ENCODE measurements at places on chromosomes 16 and 17.

DNA sequence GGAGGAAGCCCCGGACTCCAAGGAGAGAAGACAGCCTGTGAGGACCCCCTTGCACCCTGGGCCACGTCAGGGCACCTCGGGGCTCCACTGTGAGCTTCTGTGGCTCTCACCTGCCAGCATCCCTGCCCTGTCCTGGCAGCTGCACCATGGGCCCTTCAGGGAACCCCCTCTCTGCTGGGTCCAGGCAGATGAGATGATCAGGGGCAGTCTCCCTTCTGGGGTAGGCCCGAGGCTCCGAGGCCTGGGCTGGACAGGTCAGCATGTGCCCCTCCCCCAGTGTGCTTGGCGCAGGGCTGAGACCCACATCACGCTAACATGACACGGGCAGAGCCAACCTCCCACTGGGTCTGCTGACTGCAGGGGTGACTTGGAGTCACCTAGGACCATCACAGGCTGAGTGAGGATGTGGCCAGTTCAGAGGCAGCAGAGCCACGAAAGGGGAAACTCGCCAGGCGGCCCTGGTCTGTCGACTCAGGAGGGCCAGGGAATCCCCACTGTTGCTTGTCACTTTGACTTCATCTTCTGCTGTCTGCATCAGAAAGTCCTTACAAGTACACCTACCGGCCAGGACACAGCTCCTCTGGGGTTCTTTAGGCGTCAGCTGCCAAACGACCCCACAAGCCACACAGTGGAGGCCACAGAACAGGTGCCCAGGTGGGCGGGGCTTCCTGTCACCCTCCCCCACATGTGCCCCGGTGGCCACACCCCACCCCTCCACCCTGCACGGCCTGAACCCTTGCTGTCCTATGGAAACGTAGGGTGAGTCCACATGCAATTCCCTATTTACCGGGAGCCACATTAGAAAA lies 2.2 kb downstream of the GALNS start:
- no peak for DNase-seq

DNA sequence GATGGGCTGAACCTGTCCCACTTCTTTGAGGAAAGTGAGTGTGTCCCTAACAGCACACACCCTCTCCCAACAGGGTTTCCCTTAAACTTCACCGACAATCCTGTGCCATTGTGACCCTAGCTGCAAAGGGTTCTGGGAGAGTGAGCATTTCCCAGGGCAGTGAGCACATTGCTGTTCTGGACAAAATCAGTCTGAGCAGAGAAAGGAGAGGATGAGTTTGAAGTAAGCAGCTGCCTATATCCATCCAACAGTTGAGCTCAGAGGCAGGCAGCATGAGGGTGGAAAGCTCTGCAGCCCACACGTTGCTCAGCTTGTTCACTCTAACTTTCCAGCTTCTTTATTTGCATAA lies 296.5 kb upstream of the MAF start:
- DNase-seq, result no peak

DNA sequence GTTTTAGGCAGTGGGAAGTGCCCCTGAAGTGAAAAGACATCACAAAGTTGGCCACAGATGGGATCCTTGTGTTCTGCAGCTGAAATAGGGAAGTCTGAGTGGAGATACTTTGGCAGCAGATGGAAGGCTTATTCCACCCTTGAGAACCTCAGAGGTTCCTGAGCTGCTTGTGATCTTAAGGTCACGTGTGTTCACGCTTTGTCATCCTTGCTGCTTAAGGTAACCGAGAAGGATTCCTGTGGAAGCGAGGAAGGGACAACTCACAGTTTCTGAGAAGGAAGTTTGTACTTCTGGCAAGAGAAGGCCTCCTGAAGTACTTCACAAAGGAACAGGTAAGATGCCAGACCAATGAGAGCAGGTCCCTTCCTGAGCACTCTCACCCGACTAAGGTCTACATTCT lies 12.2 kb downstream of the ADAP2 start:
- DNase-seq, result no peak

- DNase-seq, result no peak
These were observed 360.3 kb upstream of the TNRC6C start for GRCh38 chr17:77598241-77598620.
